LoVo (cell line): ENCODE measurements at places on chromosomes 3 and 15.

- no peak for DNase-seq
Measured at GRCh38 chr3:39188271-39189149, 3.9 kb downstream of the XIRP1 start.

DNA sequence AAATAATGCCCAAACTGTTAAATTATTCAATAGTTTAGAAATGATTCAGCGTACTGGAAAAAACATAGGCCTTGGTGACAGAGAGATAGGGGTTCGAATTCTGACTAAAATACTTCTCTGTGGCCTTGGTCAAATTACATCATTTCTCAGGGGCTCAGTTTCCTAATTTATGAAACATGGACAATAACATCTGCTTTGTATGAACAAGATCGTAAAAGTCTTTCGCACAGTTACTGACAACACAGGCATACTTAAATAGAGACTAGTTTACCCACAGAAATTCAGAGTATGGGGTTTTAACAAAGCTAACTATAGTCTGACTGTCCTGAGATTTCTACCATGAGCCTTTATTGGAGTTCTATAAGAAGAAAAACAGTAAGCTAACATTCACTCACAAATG, 440.4 kb downstream of the FHIT start:
- no peak for DNase-seq

- DNase-seq, result peak; percentile 73
Measured at GRCh38 chr15:85858586-85859375, 64.1 kb upstream of the KLHL25 start.

GRCh38 chr15:76061700-76062099, 1.9 kb downstream of the TMEM266 start:
- no peak for DNase-seq

- no peak for DNase-seq
Measured at GRCh38 chr3:106542101-106542769, 673.4 kb upstream of the CBLB start.

DNA sequence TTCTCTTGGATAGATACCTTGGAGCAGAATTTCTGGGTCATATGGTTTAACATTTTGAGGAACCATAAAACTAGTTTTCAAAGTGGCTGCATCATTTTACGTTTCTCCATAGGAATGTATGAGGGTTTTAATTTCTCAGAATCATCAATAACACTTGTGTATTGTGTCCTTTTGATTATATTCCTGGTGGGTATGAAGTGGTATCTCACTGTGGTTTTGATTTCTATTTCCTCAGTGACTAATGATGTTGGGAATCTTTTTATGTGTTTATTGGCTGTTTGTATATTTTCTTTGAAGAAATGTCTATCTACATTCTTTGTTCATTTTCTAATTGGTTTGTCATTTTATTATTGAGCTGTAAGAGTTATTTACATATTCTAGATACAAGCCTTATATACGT, 28.8 kb downstream of the CDIN1 start:
- peak; percentile 44 for DNase-seq

DNA sequence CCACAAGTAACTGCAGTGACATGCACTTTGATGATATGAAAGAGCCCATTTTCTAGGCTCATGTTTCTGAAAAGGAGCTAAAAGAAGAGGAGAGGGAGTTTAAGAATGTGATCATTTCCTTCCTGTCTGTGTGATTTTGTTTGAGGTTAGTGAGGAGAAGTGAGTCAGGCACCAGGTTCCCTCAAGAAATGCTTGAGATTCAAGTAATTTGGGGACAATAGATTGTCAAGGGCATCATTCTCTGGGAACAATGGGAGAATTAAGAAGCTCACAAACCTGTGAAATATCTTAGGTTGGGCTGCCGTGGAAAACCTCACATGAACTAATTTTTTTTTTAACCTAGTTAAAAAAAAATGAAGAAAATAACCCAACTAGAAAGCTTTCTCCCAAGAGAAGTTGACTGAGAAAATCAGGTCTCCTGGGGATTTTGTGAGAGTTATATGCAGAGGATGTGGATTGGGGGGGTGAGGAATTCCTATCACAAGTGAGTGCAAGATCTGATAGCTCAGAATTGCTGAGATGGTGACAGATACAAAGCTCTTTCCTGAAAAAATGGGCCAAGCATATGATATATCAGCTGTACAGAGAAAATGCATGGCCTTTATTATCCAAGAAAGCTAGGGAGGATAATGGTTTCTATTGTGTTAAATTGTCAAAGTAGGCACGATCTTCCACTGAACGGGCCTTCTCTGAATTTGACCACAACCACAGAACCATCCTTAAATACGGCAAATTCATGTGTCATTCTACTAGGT, 203.3 kb downstream of the FEZF2 start:
- no peak for DNase-seq

DNA sequence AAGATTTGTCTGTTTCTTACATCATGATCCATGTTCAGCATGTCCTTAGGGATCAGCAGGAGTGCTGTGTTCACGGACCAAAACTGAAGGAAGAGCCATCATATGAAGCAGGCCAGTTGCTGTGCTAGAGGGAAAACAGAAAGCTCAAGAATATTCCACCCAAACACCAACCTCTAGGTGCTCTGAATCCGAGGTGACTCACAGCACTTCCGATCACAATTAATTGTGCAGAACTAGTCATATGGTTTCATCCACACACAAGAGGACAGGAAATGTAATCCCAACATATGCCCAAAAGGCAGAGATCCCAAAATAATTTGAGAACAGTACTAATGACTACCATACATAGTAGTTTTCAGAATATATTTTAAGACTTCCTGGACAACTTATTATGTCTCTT, 257.9 kb upstream of the KCNH8 start:
- no peak for DNase-seq

GRCh38 chr3:66800941-66801545, 197.1 kb upstream of the KBTBD8 start:
- DNase-seq, result no peak

DNA sequence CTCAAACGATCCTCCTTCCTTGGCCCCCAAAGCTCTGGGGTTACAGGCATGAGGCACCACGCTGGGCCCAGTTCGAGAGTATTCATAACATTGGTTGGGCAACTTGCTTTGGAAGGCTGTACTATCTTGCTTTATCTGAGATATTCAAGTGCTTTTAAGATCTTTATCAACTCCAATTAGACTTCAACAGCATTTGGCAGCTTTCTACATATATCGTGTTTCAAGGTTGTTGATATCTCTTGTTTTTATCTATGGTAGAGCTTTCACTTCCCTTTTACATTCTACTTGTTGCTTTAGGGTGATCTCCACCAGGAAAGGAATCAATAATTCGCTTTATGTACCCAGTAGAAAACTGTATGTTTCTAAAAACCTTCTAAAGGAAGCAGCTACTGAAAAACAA, 395.3 kb downstream of the IL5RA start:
- DNase-seq, result no peak

DNA sequence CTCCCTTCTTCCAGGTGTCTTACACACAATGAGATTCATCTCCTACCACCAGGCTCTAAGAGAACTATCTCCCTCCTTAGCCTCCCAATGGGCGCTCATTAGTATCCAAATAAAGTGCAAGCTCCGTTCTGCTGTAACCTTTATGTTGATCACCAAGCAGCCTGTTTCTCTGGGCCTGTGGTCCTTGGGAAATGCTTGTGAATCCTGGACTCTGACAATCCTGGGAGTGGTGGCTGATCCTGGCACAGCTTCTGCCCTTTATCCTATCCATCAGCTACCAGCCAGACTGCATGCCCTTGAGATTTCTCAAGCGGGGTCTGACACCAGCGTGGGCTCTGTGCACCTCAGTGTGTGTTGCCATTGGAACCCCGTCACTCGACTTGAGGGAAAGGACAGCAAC, 26.1 kb upstream of the USP3 start:
- DNase-seq, result no peak

GRCh38 chr3:113219605-113220300, 8.4 kb downstream of the BOC start:
- no peak for DNase-seq

DNA sequence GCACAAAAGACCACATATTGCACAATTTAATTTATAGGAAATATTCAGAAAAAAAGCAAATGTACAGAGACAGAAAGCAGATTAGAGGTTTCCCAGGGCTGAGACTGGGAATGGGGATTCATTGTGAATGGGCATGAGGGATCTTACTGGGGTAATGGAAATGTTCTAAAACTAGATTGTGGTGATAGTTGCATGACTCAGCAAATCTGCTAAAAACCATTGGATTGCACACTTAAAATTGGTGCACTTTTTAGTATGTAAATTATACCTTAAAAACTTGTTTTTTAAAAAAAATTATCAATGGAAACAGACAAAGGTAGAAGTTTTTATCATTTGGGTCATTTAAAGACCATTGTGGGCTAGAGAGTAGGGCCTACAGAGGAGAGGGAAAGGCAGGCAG, 230.6 kb downstream of the IL5RA start:
- no peak for DNase-seq

GRCh38 chr3:190618330-190619030, 104.6 kb downstream of the IL1RAP start:
- no peak for DNase-seq

DNA sequence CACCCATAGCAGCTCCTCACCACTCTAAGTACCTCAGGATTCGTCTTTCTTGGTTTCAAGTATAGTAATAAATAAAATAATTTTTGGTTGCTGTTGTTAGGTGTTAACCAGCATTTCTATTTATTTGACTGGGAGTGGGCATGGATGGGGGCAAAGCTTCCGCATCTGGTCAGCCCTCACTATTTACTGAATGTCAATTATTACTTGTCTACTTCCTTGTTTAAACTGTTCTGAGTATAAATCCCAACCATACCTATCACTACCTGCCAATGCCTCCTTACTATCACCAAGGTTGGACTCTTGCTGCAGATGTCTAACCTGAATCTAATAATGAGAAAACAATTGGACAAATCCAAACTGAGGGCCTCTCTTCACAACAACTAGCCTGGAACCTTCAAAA, 41.9 kb upstream of the GK5 start:
- no peak for DNase-seq

DNA sequence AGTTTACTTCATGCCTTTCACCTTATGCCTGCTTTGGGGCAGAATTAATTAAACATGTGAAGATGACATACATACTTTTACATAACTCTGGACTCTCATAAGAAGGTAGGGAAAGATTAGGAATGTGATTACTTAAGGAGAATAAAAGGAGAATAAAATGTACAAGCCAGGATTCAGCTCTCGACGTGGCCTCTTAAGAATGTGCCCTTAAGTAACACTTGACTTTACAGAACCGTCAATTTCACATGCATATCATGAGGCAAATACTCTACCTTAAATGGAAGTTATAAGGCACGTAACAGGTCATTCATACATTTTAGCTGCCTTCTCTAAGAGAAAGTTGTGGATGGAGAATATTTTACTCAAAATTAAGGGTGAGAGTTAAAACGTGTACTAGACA, 263.7 kb upstream of the LMCD1 start:
- no peak for DNase-seq

GRCh38 chr15:61025781-61026180, 203.3 kb downstream of the RORA start:
- DNase-seq, result no peak

DNA sequence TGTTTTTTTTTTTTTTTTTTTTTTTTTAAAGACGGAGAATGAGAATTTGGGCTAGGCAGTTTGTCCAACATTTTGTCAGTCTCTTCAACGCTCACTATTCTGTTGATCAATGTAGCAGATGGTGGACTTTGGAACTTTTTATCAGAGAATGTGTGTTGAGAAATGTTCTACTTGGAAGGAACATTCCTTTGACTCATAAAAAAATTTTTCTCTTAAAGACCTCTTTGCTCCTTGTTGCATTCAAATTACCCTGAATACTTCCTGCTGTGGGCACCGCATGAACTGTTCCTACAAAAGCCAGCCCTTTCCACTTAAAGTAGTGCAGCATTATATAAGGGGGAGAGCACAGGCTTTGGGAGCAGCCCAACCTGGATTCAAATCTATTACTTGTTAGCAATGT, 182.9 kb downstream of the AKAP13 start:
- DNase-seq, result peak; percentile 84

GRCh38 chr3:188975600-188976314, 196.0 kb upstream of the TPRG1 start:
- DNase-seq, result no peak
